Activated T-helper 2 cell treated with anti-CD3 and anti-CD28 coated beads, Interferon-gamma antibody, Interleukin-2, Interleukin-4, amounts not matched to agents 10 μg/mL and 5 μg/mL and 100 μg/mL, durations not matched to agents 14 hours and 24 hours and 36 hours (primary cell): ENCODE measurements at places on chromosomes 2 and 18.

- no peak for DNase-seq
- H3K36me3 ChIP-seq, result peaks cover 59% of the 10 kb centered on the region
- H3K4me3 ChIP-seq, result no peak overlapping the region
- no peak overlapping the region for H3K27ac ChIP-seq
Observed at GRCh38 chr2:127864877-127865276, 6.9 kb upstream of the POLR2D start.

- H3K36me3 ChIP-seq, result no peaks in the 10 kb centered on the region
- DNase-seq, result no peak
- no peaks in the 10 kb centered on the region for H3K27me3 ChIP-seq
- H3K4me1 ChIP-seq, result peaks cover 5% of the 10 kb centered on the region
- no peak overlapping the region for H3K27ac ChIP-seq
Observed at GRCh38 chr2:202479090-202479489, 103.0 kb downstream of the BMPR2 start.

GRCh38 chr2:19474128-19474527, 115.7 kb upstream of the OSR1 start:
- peak; percentile 60 for DNase-seq
- no peak overlapping the region for H3K27ac ChIP-seq
- H3K4me1 ChIP-seq, result peaks cover 11% of the 10 kb centered on the region
- H3K4me3 ChIP-seq, result peak overlapping the region; percentile 11
- H3K27me3 ChIP-seq, result peaks cover 60% of the 10 kb centered on the region

- peak within 1 kb of the TSS; percentile 82 for H3K4me3 ChIP-seq
- H3K27ac ChIP-seq, result peak within 1 kb of the TSS; percentile 55
- H3K4me1 ChIP-seq, result peaks cover 22% of the 10 kb centered on the region
- H3K27me3 ChIP-seq, result no peaks in the 10 kb centered on the region
- DNase-seq, result peak; percentile 81
Observed at GRCh38 chr2:219218732-219219701, at the start of gene ABCB6. Gene ABCB6, minus strand, starts transcription at chr2:219218958. Its CDS starts 285 bp downstream, at chr2:219218673.

- H3K4me3 ChIP-seq, result no peak overlapping the region
- peaks cover 55% of the 10 kb centered on the region for H3K4me1 ChIP-seq
- DNase-seq, result no peak
- peaks cover 7% of the 10 kb centered on the region for H3K36me3 ChIP-seq
Observed at GRCh38 chr2:168469281-168469988, 13.4 kb downstream of the CERS6 start.

DNA sequence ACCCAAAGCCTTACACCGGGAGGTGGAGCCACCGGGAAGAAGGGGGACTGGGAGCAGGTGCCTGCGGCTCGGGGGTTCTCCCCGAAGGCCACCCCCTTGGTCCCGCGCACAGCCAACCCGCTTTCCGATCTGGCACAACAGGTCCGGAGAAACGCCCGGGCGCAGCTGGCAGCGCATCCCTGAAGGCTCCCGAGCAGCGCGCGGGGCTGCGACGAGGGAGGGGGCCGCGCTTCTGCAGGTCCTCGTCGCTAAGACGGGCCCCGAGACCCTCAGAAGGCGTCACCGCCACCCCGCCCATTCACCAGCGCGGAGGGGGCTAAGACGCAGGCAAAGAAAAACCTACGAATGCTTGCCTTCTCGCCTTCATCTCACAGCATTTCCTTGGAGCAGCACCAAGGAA, 1.8 kb downstream of the CBLN2 start:
- H3K27me3 ChIP-seq, result peaks cover 40% of the 10 kb centered on the region
- no peak for DNase-seq
- H3K27ac ChIP-seq, result no peak overlapping the region
- no peaks in the 10 kb centered on the region for H3K36me3 ChIP-seq
- H3K4me3 ChIP-seq, result no peak overlapping the region
- peaks cover 5% of the 10 kb centered on the region for H3K4me1 ChIP-seq

DNA sequence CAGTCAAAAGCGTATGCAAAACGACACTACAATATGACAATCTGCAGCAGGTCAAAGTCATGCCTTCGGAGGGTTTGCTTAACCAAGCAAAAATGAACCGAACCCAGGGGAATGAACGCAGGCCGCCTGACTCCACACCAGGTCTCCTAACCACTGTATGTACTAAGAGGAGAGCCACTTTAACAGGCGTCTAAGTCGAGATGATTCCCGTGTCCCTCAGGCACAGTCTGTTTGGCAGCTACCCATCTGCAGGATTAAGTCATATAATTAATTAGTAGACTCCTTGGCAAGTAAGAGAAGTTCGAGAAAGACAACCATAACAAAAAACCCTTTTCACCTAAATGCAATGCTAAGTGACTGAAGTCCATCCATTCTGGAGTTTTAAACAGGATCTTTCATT, 15.2 kb downstream of the CYB5A start:
- no peaks in the 10 kb centered on the region for H3K27me3 ChIP-seq
- no peak for DNase-seq
- no peak overlapping the region for H3K27ac ChIP-seq
- no peaks in the 10 kb centered on the region for H3K4me1 ChIP-seq
- H3K36me3 ChIP-seq, result no peaks in the 10 kb centered on the region
- no peak overlapping the region for H3K4me3 ChIP-seq

DNA sequence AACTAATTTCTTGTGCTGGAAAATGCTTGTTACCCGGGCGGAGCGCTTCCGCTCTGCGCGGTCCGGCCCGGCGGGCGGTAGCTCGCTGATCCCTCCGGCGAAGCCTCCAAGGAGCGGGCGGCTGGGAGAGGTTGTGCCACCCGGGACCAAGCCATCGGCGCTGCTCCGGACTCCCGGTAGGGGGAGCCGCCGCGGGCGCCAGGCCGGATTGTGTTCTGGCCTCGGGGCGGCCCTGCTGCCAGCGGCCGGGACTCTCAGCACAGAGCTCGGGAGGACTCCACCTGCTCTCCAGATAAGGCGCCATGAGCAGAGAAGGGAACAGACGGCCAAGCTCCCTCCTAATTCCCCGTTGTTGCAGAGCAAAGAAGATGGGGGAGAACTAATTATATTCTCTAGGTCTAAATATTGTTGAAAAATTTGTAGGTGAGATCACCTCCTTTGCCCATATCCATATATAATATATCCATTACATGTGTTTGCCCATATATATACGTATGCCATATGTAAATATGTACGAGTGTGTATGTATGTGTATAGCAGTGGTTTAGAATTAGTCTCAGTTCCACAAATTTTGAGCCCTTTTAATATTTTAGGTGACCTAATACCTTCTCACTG, 13.8 kb upstream of the SATB2 start:
- peaks cover 2% of the 10 kb centered on the region for H3K4me1 ChIP-seq
- H3K4me3 ChIP-seq, result no peak overlapping the region
- no peak for DNase-seq
- no peak overlapping the region for H3K27ac ChIP-seq
- no peaks in the 10 kb centered on the region for H3K36me3 ChIP-seq

GRCh38 chr18:76643996-76644395, 149.0 kb upstream of the ZNF516 start:
- no peak overlapping the region for H3K4me3 ChIP-seq
- H3K36me3 ChIP-seq, result no peaks in the 10 kb centered on the region
- H3K27ac ChIP-seq, result no peak overlapping the region
- H3K4me1 ChIP-seq, result no peaks in the 10 kb centered on the region
- DNase-seq, result no peak

DNA sequence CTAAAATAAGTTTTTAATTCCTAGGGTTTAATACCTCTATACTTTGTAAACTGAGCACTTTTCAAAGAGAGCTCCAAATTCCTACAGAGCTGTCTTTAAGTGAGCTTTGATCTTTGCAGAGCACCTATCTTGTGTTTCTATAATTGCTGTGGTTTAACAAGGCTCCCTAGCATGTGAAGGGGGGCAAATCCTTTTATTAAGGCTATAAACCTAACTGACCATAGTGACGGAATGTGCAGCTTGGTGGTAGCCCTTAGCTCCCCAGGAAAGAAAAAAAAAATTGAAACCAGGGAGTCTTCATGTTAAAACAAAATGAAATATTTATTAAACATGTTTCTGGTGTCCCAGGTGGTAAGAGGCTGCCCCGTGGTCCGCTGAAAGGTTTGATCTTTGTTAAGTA, 78.6 kb upstream of the ETAA1 start:
- no peaks in the 10 kb centered on the region for H3K4me1 ChIP-seq
- H3K4me3 ChIP-seq, result no peak overlapping the region
- no peaks in the 10 kb centered on the region for H3K36me3 ChIP-seq

DNA sequence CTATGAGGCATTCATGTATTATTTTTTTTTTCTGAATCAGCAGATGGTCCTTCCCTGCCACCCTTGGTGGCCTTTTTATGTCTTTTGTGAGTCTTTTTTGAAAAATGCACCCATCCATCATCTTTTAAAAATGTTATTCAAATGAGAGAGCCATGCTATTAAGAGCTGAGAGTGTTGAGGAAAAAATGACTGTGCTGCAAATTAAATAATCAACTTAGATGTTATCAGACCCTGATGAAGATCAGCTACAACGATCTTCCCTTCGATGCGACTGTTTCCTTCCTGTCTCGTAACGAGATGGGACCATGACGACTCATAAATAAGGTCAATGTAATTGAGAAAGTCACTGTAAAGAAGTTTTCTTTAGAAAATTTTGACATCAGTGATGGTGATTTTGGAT, 44.4 kb downstream of the TRIB2 start:
- no peak overlapping the region for H3K27ac ChIP-seq
- DNase-seq, result no peak
- peaks cover 8% of the 10 kb centered on the region for H3K4me1 ChIP-seq
- H3K36me3 ChIP-seq, result no peaks in the 10 kb centered on the region

- peaks cover 49% of the 10 kb centered on the region for H3K4me1 ChIP-seq
- no peak overlapping the region for H3K27ac ChIP-seq
- peaks cover 3% of the 10 kb centered on the region for H3K36me3 ChIP-seq
- no peak for DNase-seq
- no peak overlapping the region for H3K4me3 ChIP-seq
- H3K27me3 ChIP-seq, result peaks cover 17% of the 10 kb centered on the region
Observed at GRCh38 chr2:157256626-157257025, 879 bp upstream of the GALNT5 start.

DNA sequence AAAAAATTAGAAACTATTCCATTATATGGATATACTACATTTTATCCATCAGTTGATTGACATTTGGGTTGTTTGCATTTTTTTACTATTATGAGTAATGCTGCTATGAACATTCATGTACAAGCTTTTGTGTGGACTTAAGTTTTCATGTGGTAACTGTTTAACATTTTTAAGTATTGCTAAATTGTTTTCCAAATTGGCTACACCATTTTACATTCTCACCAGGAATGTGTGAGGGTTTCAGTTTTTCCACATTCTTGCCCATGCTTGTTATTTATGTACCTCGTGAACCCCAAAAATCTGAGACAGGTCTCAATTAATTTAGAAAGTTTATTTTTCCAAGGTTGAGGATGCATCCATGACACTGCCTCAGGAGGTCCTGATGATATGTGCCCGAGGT, 3.1 kb upstream of the TXNL4A start:
- peaks cover 9% of the 10 kb centered on the region for H3K4me1 ChIP-seq
- H3K27me3 ChIP-seq, result no peaks in the 10 kb centered on the region
- H3K27ac ChIP-seq, result no peak overlapping the region
- H3K36me3 ChIP-seq, result peaks cover 12% of the 10 kb centered on the region
- DNase-seq, result no peak

GRCh38 chr2:8222979-8223694, 458.7 kb upstream of the ID2 start:
- H3K27me3 ChIP-seq, result peaks cover 4% of the 10 kb centered on the region
- H3K4me1 ChIP-seq, result no peaks in the 10 kb centered on the region
- no peak overlapping the region for H3K27ac ChIP-seq
- H3K36me3 ChIP-seq, result no peaks in the 10 kb centered on the region
- no peak for DNase-seq

DNA sequence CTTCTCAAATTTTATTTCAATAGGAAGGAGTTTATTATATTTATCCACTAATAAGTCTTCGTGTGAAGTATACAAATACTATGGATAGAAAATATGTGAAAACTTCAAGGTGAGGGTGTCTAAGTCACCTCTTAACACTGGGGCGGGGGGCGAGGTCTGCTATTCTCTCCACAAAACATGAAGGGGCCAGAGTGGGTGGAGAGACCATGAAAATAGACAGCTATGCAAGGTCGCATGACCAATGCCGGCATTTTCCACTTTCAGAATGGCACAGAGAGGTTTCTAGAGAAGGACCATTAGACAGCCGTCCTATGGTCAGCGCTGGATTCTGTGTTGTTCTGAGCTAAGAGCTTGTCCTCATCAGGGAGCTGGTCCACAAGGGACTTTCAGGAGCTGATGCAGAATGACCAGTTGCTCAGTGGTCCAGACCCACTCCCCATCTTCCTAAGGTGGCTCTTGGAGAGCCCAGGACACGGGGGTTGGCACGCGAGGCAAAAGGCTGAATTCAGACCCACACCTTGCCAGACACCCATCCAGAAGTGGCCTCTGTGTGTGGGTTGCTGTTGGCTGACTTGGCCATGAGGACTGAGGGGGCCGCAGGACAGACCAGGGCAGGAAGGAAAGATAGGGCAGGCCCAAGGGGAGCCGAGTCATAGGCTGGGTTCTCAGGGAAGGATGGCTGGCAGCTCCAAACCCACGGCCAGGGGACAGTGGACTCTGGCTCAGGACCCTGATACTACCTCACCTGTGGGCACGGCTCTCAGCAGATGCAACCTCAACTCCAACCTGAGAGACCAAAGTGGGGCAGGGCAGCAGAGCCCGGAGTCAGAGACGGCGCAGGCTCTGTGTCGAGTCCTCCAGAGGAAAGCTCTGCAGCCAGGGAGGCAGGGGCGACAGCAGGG, 69.8 kb downstream of the NDUFA10 start:
- peaks cover 9% of the 10 kb centered on the region for H3K36me3 ChIP-seq
- H3K4me3 ChIP-seq, result no peak overlapping the region
- no peak overlapping the region for H3K27ac ChIP-seq
- no peaks in the 10 kb centered on the region for H3K27me3 ChIP-seq
- no peak for DNase-seq

GRCh38 chr2:240204431-240205276, 64.2 kb upstream of the OTOS start:
- no peaks in the 10 kb centered on the region for H3K36me3 ChIP-seq
- H3K27me3 ChIP-seq, result peaks cover 26% of the 10 kb centered on the region
- H3K4me3 ChIP-seq, result no peak overlapping the region
- no peak for DNase-seq
- no peak overlapping the region for H3K27ac ChIP-seq
- peaks cover 7% of the 10 kb centered on the region for H3K4me1 ChIP-seq

- H3K27me3 ChIP-seq, result no peaks in the 10 kb centered on the region
- no peak for DNase-seq
- peaks cover 60% of the 10 kb centered on the region for H3K4me1 ChIP-seq
- H3K4me3 ChIP-seq, result no peak overlapping the region
- H3K36me3 ChIP-seq, result peaks cover 4% of the 10 kb centered on the region
Observed at GRCh38 chr2:207225773-207226172, 60.0 kb upstream of the KLF7 start.

- no peaks in the 10 kb centered on the region for H3K27me3 ChIP-seq
- peaks cover 53% of the 10 kb centered on the region for H3K4me1 ChIP-seq
- peaks cover 40% of the 10 kb centered on the region for H3K36me3 ChIP-seq
- no peak for DNase-seq
- H3K27ac ChIP-seq, result peak overlapping the region; percentile 99
Observed at GRCh38 chr2:121529439-121530211, 1.1 kb upstream of the RNU4ATAC start.

DNA sequence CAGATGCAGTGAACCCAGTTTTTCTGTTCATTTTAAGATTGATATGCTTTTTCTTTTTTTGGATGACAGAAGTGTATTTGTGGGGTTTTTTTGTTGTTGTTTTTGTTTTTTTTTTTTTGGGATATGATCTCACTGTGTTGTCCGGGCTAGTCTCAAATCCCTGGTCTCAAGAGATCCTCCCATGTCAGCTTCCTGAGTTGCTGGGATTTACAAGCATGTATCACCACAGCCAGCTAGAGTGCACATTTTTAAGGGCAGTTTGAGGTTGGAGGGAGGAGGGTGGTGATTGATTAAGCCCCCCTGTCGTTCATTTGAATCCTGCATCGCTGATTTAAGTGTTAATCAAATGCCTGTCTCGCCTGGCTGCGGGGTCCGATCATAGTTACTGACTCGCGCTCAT, 189.1 kb downstream of the GBX2 start:
- no peak overlapping the region for H3K4me3 ChIP-seq
- no peak overlapping the region for H3K27ac ChIP-seq
- DNase-seq, result no peak

- H3K27ac ChIP-seq, result no peak overlapping the region
- no peaks in the 10 kb centered on the region for H3K36me3 ChIP-seq
- H3K4me3 ChIP-seq, result peak overlapping the region; percentile 66
Observed at GRCh38 chr2:1742681-1743395, 1.5 kb downstream of the PXDN start.
